ENCODE measurements at places on chromosomes 11 and 22. TPM values are rescaled to one million over a fixed set of nuclear protein-coding genes. Genes with fewer than 3 reads are reported as not detected.

The C11orf52 gene
- total RNA-seq, result not detected

The SPDYC gene
- not detected for total RNA-seq

The LSP1 gene
- 1.2 TPM for total RNA-seq

The PLAAT5 gene
- total RNA-seq, result not detected

The SERPIND1 gene
- total RNA-seq, result not detected

The PKNOX2 gene
- total RNA-seq, result 2.6 TPM

The ART1 gene
- total RNA-seq, result not detected

The C11orf87 gene
- total RNA-seq, result not detected

The PANX1 gene
- total RNA-seq, result 82.7 TPM

The OR4B1 gene
- total RNA-seq, result not detected

The NXPE4 gene
- not detected for total RNA-seq

The TMEM25 gene
- 39.0 TPM for total RNA-seq

The OR10G8 gene
- not detected for total RNA-seq

The NEFH gene
- 1.3 TPM for total RNA-seq

The SCGB1D2 gene
- not detected for total RNA-seq

The HYLS1 gene
- total RNA-seq, result 4.4 TPM
